ENCODE measurements at places on chromosomes 2 and 18.

GRCh38 chr2:179057737-179058136 lies 7.8 kb upstream of the CCDC141 start:
- DNase-seq, result no peak

GRCh38 chr2:216535454-216535995 lies 36.9 kb downstream of the RPL37A start:
- no peak for DNase-seq

- DNase-seq, result no peak
Observed at GRCh38 chr2:138658187-138658894, 121.8 kb downstream of the NXPH2 start.

DNA sequence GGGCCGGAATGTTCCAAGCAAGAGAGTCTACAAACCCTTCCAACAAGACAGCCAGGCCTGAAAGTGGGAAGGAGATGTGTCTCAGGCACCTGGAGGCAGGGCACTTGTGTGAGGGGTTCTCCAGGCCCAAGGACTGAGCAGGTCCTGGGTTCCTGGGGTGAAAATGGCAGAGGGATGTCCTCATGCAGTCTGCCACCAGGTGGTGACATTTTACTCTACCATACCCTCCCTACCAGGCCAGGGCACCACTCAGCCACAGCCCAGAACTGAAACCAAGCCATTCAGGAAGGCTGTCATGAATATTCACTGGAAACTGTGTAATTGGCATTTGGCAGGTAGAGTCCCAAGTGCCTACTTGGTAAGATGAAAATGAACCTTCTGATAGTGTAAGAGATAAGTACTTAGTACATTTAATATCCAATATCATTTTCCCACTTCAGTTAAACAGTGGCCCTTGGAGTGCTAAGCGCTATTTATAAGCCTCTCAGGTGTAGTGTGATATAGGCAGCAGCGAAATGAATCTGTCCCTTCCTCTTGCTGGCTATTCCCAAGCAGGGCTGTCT lies 185.1 kb downstream of the MYO5B start:
- peak; percentile 9 for DNase-seq

- no peak for DNase-seq
Observed at GRCh38 chr2:109195193-109196045, 66.4 kb downstream of the SH3RF3 start.

- DNase-seq, result no peak
Observed at GRCh38 chr2:76009484-76009883, 298.8 kb upstream of the GCFC2 start.

GRCh38 chr2:152050915-152051314 lies 47.9 kb downstream of the CACNB4 start:
- no peak for DNase-seq

- no peak for DNase-seq
Observed at GRCh38 chr2:67159929-67160328, 237.2 kb upstream of the ETAA1 start.

DNA sequence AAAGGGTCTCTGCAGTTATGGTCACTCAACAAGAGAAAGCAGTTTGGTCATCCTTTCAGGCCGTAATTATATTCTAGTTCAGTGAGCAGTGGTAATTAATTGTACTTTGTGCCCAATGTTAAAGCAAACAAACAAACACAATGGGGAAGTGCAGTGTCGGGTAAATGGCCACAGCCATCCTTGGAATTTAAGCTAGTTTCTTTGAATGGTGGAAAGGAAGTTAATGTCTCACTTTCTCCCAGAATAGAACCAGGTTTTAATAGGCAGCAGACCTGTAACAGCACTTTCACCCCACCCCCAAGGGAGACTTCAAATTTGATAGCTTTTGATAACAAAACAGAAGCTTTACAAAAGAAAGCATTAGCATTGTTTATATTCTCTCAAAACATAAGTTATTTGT lies 20.0 kb upstream of the ITGAV start:
- no peak for DNase-seq

DNA sequence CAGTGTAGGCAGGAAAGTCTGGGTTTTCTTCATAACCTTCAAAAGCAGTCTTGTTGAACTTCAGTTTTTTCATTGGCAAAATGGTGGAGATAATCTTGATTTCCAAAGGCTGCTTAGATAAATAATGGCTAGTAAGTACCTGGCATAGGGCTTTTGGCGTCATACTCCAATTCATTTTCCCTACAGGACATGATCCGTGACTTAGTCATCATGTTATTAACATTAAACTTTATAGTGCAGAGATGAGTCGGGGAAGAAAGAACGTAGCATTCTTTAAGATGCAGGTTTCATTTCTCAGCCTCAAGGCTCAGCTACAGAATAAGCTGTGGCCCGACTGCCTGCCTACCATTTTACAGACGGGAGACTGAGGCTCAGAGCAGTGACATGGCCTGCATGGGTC lies 64.0 kb downstream of the RALBP1 start:
- no peak for DNase-seq

GRCh38 chr2:111143107-111143842 lies 22.6 kb downstream of the BCL2L11 start:
- DNase-seq, result no peak
